ENCODE measurements at places on chromosomes 4 and X. TPM values are rescaled to one million over a fixed set of nuclear protein-coding genes. Genes with fewer than 3 reads are reported as not detected.

DNA sequence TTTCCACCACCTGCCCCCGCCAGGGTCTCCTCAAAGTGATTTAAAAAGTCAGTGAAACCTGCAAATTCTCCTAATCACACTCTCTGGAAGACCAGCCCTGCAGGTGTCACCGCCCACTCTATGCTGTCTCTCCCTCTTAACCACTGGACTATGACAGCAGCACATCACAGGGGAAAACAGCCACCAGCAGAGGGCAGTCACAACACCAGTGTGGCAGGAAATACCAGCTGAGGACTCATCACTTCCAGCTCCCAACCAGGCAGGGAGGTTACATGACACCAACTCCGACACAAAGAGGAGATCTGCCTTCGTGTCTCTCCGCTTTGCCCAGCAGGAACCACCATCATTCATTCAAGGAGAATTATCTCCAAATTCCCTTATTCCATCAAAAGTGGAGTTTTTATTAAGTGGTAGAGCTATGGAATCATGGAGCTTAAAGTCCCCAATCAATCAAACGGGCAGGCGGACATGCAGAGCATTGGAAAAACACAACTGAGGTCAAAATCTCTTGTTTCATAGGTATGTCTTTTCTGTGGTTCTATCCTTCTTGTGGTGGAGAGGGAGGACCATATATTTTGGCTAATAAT is 91.3 kb downstream of the NSUN7 start:
- peak; percentile 91 for DNase-seq

The GRXCR1 gene
- not detected for polyA plus RNA-seq

DNA sequence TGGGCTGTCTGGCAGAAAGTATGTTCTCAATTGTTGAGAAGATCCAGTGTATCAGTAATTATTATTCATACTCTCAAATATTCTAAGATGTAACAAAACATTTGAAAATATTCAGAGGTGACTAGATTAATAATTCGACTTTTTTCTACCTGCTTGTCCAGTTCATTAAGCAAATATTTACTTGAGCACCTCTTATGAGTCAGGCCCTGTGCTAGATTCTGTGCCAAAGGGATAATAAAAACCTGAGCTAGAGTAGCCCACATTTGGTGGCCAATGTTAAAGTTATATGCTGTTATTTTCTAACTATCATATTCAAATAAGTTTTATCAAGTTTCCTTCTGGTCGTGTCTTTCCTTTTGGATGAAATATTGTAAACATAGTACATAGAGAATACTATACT is 58.5 kb downstream of the ARHGAP10 start:
- DNase-seq, result no peak

- no peak for DNase-seq
These were observed 26.9 kb downstream of the ASB9 start for GRCh38 chrX:15242899-15243555.

The ASB12 gene
- polyA plus RNA-seq, result 0.62 TPM

GRCh38 chr4:100063355-100063754 is 113.3 kb upstream of the H2AZ1 start:
- DNase-seq, result no peak

The CENPE gene
- polyA plus RNA-seq, result 0.32 TPM

DNA sequence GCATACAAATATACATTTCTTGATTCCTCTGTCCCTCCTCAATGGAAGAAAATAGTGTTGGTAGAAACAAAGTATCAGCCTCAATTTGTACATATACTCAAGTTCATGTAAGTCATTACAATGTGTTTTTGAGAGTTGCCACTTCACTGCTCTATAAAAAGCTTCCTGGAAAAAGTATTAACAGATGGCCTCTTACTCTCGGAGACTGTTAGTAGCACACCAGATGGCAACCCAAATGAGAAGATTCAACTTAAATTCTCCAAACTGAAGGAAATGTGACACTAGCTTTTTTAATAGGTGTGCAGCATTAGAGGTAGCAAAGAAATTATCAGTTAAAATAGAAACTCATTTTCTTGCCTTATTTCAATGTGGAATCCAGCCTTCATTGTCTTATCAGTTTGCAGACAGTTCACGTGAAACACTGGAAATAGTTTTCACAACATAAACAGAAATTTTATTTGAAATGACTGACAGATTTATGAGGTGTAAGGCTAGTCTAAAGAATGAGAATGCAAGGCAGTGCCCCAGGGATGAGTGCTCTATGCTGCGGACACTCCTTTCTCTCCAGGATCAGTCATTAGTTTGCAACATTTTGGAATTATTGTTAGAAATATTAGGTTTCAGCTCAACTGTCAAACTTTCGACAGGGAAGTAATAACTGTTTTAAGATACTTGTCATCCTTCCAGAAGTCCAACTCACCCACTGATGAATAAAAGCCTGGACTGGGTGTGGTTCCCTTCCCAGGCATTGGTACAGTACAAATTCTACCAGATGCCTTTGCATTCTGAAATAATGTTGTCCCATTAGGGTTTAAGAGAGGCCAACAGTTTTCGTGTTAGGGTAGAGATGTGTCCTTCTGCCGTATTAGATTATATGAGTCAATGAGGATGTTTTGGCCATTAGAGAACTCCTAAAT is 50.9 kb downstream of the IDS start:
- no peak for DNase-seq

DNA sequence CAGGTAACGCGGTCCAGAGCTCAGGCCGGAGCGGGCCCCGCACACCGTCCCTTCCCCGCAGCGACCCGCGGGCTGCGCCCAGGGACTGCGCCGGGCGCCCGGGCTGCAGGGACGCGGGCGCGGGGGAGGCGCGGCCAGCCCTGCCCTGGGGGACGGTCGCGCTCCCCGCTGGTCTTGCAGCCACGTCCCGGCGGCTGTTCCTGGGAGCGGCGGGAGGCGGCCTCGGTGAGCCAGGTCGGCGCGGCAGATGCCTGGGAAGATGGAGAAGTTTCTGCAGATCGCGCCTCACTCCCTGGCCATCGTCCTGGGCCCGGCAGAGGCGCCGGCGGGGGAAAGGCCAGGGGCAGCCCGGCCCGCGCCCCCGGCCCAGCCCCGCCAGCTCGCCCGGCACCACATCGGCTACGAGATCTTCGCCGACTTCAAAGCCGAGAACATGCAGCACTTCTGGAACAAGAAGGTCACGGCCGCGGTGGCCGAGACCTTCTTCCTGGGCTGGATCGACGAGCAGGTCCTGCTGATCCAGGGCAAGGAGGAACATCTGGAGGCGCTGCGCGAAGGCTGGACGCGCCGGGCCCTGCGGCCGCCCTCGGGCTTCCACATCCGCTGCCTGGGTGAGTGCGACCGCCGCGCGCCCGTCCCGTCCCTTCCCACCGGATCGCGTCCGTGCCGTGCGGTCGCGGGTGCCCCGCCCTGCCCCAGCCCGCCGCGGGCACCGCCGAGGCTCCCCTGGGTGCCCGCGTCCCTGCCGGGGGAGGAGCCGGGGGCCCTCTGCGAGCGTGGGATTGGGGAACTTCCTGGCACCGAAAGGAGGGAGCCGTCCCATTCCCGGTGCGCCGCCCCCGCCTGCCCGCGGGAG is 107.4 kb upstream of the STOX2 start:
- peak; percentile 78 for DNase-seq

- DNase-seq, result no peak
These were observed 239.9 kb upstream of the NDST4 start for GRCh38 chr4:115353370-115353769.

DNA sequence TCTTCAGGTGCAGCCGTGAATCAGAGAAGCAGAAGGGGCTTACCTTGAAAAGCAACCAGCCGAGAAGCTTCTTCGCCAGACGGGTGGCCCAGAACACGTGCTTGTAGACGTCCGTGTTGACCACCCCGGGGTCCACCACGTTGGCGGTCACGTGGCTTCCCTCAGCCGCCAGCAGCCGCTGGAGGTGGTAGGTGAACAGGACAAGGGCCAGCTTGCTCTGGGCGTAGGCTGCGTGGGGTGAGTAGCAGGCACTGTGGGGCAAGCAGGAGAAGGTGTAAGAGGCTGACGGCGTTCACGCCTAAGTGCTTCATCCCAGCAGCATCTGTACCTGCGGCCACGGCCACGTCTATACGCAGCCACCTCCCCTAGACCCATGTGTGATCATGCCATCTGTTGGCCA is 257.8 kb downstream of the DHRSX start:
- DNase-seq, result no peak

The SHROOM4 gene
- polyA plus RNA-seq, result 5.7 TPM

GRCh38 chr4:5976921-5977320 is 41.3 kb downstream of the C4orf50 start:
- DNase-seq, result no peak

The MAGEC3 gene
- not detected for polyA plus RNA-seq

GRCh38 chr4:88090898-88091297 is 67.5 kb downstream of the ABCG2 start:
- DNase-seq, result no peak

DNA sequence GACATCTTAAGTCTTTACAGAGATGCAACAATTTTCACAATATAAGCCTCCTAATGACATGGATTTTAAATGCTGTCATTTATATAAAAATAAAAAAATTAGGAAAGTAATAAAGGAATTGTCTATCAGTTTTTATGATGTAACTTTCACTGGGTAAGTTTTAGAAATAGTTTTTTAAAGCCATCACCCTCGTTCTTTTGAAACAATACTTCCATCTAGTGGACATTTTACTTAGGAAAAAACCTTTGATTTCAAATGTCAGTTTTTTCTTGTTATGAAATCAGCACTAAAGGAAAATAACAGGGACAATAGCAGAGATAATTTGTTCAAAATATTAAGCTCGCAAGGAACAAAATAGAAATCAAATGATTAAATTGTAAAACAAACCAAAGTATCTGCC is 24.3 kb upstream of the NDNF start:
- DNase-seq, result no peak

DNA sequence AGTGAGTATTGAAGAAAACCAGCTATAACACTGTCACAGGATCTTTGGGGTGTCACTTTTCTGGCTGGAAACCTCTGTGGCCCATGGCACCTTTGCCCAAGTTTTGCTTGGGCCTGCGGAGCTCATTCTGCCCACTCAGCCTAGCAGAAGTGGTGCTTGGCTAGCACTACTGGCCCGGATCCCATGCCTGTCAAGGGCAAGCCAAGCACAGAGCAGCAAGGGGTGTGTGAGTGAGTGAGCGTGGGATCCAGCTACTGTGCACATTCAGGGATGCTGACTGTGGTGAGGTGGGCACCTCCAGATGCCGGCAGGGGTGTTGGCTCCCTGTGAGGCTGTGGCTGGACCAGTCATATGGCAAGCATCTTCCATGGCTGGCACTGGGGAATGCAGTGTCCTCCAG is 55.4 kb upstream of the RASGEF1B start:
- no peak for DNase-seq

DNA sequence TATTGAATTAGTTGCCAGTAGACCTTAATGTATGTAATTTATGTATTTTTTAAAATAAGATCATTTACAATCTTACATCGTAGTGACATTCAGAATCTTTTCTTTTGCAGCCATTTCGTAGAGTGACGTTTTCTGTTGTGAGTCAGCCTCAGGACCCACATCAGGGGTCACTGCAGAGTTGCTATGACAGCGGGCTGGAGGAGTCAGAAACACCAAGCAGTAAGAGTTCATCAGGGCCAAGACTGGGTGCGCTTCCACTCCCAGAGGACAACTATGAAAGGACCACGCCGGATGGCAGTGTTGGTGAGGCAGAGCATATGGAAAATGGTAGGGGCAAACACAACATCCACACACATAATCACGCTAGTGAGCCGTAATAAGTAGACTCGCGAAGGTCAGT is 199.9 kb downstream of the PCDH7 start:
- DNase-seq, result peak; percentile 34

DNA sequence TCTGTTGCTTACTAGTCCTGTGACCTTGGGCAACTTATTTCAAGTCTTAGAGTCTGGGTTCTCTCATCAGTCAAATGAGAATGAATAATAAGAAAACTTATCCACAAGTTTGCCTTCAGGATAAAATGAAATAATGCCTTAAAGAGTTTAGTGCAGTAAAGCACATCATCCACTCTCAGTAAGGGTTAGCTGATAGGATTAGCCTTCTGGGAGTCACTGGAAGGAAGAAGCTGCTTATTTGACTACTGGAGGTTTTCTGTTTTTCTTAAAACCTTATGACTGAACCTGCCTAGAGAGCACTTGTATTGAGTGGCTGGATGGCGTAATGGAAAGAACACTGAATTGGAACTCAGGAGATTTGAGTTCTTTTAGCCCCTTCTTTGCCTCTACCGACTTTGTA is 1.8 kb downstream of the RNF128 start:
- no peak for DNase-seq

GRCh38 chr4:184510401-184510800 is 36.1 kb upstream of the IRF2 start:
- no peak for DNase-seq

DNA sequence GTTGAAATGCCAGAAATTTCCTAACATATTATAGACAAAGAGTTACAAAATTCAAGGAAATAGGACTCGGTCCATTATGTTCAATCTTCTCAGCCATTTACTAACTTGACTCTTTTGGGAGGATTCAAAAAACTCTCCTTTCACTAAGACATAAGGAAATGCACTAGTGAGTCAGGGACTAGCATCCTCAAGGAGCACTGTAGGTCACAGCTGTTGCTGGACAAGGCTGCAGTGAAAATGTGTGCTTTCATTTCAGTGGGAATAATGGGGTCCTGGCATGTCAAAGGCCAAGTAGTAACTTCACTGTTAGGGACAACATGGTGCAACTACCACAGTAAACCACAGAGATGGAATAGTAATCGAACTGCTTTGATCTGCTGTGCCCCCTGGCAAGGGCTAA is 56.9 kb upstream of the ABCG2 start:
- DNase-seq, result no peak

The SPRY1 gene
- 18.3 TPM for polyA plus RNA-seq

The SYTL5 gene
- polyA plus RNA-seq, result 0.65 TPM

The THAP6 gene
- 6.4 TPM for polyA plus RNA-seq

- no peak for DNase-seq
These were observed 264.3 kb downstream of the NPFFR2 start for GRCh38 chr4:72295966-72296557.

DNA sequence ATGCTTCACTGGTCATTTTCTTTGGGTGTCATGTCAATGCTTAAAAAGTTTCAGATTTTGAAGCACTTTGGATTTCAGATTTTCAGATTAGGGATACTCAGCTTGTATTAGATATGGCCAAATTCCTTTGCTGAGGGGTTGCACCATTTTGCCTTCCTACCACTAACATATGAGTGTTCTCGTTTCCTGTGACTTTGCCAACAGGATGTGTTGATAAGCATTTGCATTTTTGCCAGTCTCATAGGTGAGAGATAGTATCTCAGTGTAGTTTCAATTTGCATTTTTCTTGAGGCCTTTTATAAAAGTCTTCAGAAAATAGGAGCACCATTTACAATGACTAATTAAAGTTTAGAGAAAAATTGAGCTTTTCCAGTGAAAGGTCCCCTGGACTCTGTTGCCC is 71.6 kb upstream of the CLCN4 start:
- DNase-seq, result no peak

The SHISA3 gene
- polyA plus RNA-seq, result 20.3 TPM

DNA sequence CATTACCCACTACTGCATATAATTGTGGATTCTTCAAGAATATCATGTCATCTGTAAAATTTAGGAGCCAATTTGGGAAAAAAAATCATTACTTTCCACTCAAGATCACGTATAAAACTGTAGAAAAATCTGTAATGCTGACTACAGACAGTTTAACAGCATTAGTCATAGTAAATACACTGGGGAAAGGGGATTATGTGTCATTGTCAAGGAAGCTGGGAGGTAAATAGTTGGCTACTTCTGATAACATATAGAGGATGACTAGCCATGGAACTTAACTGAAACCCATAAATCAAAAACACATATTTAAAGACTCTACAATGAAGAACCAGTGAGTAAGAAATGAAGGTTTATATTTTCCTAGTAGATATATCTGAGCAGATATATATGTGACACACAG is 1666.4 kb upstream of the IGFBP7 start:
- no peak for DNase-seq
